Stimulated activated naive B cell treated with anti-CD40 and anti-IgM and Interleukin-4, amounts not matched to agents 10 μg/mL and 1 μg/mL and 100 μg/mL, for 72 hours (primary cell): ENCODE measurements at places on chromosomes 11 and 22.
A peak's percentile ranks its signal among the peaks of the same experiment; 100 is the strongest.

GRCh38 chr11:125303694-125304093, 139.1 kb downstream of the PKNOX2 start:
- no peak for DNase-seq

GRCh38 chr11:25910086-25910485, 421.8 kb upstream of the ANO3 start:
- DNase-seq: no peak

- no peak for DNase-seq
Measured at GRCh38 chr11:120057028-120057330, 80.9 kb downstream of the TRIM29 start.

- no peak for DNase-seq
Measured at GRCh38 chr22:49996518-49997250, 15.9 kb downstream of the IL17REL start.

DNA sequence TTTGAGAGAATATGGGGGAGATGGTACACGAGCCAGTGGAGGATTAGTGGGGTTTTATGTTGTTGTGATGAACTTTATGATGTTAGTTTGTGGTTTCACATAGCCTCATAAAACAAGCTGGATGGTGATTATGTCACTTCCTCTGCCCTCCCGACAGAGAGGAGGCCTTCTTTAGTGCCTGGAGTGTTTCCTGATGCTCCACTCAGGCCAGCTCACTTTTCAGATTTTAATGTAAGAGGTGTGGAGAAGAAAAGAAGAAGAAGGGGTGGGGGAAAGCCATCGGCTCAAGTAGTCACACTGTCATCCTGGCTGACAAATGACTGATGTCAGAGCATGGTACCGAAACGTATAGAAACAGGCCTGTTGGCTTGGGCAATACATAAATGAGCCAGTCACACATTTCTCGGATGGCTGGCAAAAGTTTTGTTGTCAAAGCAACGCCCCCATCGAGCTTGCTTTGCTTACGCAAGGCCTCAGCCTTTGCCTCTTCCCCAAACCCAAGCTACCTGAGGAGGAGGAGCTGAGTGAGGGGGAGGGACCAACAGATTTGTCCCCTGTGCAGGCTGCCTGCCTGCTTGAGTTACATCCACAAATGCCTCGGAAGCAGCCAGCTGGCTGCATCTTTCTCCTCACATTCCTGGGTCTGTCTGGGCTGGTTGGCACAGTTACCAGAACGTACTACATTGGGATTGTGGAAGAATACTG, at the start of gene HEPHL1:
Gene HEPHL1 (plus strand): TSS at position 578 of the 705 bp plus-strand sequence. CDS start 15 bp downstream, at position 593.
- DNase-seq: no peak

- DNase-seq: no peak
Measured at GRCh38 chr11:20712912-20713311, 43.5 kb downstream of the NELL1 start.

- DNase-seq: no peak
Measured at GRCh38 chr11:66012946-66013761, 1.3 kb downstream of the CST6 start.

GRCh38 chr22:17115945-17116565, 5.1 kb downstream of the TMEM121B start:
- no peak for DNase-seq

GRCh38 chr22:37018815-37019308, 385 bp downstream of the TST start:
- DNase-seq: peak; percentile 17

GRCh38 chr11:61725781-61726231, 26.6 kb upstream of the MYRF start:
- DNase-seq: no peak

DNA sequence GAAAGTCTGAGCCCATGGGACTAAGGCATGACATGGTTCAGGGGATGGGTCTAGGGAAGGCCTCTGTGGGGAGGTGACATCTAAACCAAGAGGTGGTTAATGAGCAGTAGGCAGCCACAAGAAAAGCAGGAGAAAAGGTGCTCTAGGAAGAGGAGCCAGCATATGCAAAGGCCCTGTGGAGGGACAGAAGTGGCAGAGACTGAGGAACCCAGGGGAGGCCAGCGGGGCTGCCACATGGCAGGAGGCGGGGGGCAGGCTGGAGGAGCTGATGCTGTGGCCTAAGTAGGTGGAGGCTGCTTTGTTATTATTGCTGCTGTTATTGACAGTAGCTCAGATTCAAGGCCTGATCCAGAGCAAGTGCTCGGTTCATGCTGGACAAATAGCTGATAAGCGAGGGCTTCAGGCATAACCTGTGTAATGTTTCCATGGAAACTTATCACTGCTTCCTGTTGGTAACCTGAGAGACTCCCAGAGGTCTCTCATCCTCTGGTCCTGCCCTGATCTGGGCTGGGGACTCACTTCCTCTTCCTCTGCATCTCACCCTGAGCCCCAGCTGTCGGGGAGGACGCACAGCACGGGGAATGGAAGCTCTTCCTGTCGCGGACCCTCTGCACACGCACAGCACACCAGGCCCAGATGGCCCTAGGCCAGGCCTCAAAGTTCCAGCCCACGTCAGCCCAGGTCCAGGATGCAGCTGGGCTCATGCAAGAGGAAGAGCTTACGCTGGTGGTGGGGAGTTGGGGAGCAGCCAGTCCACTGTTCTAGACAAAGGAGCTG, 75.2 kb upstream of the TP53I11 start:
- DNase-seq: peak; percentile 72

DNA sequence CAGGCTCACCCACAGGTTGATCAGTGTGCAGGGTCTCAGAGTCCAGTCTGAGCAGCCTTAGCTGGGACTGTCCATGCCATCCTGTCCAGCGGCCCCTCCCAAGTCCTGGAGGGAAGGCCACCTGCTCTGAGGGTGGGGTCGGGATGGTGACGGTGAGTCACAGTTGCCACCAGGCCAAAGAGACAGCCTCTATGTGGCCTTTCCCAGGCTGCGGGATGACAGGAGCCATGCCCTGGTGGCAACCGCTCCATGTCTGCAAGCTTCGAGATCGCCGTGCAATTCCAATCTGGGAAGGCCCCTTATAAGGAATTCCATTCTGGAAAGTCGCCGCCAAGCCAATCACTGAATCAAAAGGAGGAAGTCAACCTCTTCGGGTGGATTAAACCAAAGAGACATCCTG, 47.5 kb downstream of the RTL6 start:
- no peak for DNase-seq

DNA sequence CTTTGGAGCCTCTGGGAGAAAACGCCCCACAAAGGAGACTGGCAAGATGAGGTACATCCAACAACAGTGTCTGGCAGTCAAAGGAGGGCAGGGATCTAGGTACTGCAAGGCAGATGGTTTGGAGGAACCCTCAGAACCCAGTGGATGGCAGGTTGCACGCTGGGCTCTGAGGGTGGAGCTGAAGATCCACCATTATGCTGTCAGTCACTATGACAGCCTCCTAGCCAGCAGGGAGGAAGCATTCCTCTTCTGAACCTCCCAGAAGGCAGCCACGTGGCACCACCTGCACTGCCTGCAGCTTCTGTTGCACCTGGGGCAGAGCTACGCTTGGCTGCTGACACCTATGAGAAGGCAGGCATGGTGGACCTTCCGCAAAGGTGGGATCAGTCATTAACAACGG, 40.2 kb downstream of the HTR3A start:
- DNase-seq: no peak
